ENCODE measurements at places on chromosomes 1 and 21.

DNA sequence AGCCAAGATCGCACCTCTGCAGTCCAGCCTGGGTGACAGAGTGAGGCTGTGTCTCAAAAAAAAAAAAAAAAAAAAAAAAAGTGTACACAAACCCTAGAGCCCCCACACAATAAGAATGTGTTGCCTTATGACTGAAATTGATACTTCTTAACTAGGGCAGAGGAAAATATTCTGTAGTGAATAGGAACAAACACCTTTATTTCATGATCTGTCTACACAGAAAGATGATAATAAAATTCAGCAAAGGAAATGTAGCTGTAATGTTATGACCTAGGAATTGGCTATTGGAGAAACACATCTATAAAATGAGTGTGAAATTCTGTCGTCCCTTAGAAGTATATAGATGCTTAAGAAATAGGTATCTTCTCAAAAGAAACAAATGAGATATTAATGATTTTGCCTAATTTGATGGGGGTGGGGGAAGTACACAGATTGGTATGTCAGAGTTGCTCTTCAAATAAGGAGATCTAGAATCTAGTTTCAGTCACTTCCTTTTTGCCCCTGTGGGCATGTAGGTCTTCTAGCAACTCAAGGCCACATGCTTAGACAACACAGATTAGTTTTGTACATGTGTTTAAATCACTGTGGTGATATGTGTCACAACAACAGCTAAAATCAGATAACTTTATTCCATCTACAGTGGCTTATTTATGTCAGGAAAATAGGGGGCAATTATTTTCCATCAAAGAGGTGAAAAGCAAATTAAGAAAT is 10.7 kb upstream of the GPR25 start:
- DNase-seq: no peak

- no peak for DNase-seq
Observed at GRCh38 chr1:19346026-19346425, 33.9 kb downstream of the SLC66A1 start.

- no peak for DNase-seq
Observed at GRCh38 chr1:41704196-41704595, 214.5 kb downstream of the HIVEP3 start.

DNA sequence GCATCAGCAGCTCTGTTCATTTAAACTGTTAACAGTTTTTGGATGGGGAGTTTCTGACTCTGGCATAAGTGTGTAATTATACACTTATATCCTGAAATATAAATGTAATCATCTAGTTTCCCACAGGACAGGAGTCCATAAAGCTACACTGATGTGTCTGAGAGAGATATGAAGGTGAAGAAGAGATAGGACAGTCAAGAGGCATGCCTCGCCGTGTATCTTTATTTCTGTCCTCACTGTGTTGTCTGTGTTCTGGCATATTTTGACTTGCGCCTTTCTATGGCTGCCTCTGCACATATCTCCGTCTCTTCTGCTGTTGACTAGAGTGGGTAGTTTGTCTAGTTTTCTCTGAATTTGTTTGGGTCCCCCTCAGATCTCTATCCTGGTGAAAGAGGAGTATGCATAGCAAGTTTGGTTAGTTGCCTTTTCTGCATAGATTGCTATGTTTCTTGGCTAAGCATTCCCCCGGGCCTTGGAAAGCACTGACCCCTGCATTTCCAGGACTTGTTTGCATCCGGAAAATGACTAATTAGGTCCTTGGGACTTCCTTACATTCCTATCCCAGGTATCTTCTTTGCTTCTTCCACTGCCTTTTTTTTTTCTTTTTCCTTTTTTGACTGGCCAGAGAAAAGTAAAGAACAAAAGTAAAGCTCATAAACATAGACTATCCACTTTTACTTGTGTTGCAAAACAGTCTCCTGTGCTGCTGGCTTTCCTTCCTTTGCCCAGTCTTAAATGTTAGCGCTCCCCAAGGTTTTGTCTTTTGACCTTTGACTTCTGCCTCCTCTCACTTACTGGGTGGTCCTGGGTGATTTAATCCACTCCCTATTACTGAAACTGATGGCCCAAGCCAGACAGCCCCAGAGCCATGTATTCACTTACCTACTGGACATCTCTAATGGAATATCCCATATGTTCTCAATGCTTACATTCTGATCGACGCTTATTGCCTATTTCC is 27.6 kb upstream of the CNN3 start:
- DNase-seq: no peak

- no peak for DNase-seq
Observed at GRCh38 chr1:241532162-241532531, at the start of gene KMO. KMO (plus strand) TSS chr1:241532378; CDS start chr1:241532445, 67 bp downstream.

DNA sequence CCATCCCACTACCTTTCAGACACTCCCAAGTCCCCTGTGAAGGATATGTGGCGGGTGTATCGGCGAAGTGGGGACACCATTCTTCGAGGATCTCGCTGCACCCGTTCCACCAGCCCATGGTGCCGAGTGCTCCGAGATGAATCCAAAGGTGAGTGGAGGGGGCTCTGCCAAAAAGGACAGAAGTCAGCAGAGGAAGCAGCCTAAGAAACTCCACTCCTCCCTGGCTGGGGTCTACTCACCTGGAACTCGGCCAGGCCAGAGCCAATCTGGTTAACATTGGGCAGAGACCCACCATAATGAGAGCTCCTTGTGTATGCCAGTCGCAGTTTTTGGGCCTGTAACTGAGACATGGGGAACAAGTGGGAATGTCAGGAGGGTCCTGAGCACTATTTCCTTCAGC is 3.6 kb downstream of the CRTC2 start:
- no peak for DNase-seq

DNA sequence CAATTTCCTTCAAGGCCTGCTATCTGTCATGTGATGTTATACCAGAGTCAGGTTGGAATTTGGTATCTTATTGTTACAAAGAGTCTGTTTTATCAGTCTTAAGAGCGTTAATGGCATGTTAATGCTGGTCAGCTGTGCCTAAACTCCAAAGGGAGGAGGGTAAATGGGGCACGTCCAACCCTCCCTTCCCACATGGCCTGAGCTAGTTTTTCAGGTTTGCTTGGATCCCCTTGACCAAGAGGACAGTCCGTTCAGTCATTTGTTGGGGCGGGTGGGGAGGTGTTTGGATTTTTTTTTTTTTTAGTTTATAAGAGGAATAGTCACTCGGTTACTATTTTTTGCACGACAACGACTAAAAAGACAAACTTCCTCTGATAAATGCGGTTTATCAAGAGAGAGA is 63.8 kb upstream of the LYST start:
- DNase-seq: no peak

DNA sequence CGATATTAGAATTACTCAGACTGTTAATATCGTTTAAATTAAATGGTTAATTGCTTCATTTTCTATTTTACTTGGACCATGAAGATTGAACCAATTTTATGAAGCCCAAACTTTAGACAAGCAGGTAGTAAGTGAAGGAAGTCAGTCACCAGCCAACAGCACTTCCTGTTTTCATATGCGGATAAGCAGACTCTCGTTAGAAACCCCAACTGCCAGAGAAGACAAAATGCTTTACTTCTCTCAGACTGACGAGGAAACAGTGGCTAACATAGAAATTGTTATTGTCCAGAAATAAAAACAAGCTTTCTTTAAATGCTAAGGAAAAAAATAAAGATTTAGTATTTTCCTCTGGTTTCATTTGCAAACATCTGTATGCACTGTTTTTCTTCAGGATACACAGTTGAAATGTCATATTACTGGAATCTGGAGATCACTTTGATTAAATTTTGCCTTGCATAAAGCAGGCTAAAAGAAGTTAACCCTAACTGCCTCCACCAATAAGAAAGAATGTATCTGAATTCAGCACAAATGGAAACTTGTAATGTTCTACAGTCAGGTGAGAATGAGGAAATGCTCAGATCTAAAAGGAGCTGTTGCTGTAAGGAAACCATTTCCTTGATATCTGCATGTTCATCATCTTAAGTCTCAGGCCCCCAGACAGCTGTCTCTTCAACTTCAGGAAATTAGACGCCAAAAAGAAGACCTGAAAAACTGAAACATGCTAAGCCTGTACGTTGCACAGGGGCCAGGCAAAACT is 129.8 kb upstream of the SAMSN1 start:
- no peak for DNase-seq

DNA sequence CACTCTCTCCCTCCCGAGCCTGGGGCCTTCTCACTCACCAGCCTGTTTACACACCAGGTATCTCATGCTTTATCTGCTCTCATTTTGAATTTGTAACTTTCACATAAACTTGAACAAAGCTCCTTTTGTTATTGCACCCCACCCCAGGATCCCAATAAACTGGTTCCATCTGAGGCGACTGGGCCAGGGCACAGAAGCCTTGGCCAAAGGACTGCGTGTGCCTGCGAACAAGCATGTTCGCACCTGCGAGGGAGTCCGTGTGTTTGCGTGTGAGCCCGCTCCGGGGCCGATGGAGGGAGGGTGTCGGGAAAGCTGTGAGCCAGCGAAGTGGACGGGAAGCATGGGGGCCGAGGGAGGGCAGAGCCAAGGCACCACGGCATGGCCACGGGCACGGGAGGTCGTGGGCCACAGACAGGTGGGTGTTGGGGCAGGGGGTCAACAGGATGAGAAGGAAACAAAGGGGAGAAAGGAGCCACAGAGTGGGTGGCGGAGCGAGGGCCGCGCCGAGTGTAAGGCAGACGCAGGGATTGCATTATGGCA is 98.8 kb downstream of the CASZ1 start:
- no peak for DNase-seq

DNA sequence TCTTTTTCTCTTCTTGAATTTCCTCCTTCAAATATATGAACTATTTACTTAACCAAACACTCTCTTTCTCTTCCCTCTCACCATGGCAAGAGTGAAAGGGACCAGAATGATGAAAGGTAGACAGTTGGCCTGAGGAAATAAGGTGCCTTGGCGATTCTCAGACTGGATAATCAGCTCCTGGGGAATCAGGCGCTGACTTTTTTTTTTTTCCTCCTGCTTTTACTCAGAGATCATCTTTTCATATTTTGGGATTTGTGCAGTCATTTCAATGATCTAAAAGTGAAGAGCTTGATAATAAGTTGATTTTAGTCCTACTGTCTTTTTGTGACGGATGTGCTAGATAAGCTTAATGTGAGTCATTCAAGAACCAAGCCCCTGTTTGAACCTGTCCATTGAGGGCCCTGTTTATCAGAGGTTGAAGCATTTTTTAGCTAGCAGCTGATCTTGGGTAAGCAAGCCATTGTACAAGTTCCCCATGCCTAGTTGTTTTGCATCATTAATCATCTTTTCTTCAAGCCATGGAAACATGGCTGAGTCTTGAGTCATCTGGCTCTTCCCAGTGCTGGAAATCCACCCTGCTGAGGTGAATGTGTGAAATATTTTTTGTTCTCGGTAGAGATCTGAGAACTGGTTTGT is 40.8 kb downstream of the ITSN1 start:
- no peak for DNase-seq

DNA sequence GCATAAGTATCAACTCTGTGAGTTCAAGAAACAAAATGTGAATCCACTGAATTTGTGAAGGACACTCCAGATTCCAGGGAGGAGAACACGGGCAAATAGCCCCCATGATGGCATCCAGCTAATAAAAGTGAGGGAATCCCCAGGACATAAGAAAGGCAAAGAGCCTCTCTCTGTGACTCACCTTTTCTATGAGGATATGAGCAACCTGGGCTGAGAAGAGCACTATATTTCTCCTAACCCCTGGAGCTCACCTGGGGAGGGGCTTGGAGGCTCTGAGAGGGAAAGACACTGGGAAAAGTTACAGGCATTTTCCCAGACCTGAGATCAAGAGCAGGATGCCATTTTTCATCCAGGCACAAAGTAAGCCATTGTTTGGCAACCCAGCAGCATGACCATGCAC is 1298.8 kb downstream of the PLA2G4A start:
- no peak for DNase-seq

- DNase-seq: no peak
Observed at GRCh38 chr1:157363660-157364140, 188.6 kb downstream of the FCRL5 start.

GRCh38 chr21:33241846-33242245 is 12.1 kb downstream of the IFNAR2 start:
- no peak for DNase-seq

- DNase-seq: no peak
Observed at GRCh38 chr1:87830432-87830978, 501.8 kb downstream of the LMO4 start.

- no peak for DNase-seq
Observed at GRCh38 chr1:220045356-220046051, 801 bp downstream of the EPRS1 start.

- no peak for DNase-seq
Observed at GRCh38 chr1:7223334-7224080, 438.3 kb downstream of the CAMTA1 start.

GRCh38 chr1:150981805-150982712 is at the start of gene ANXA9:
ANXA9 (plus strand) TSS chr1:150982292; CDS start chr1:150983106, 814 bp downstream.
- DNase-seq: no peak

DNA sequence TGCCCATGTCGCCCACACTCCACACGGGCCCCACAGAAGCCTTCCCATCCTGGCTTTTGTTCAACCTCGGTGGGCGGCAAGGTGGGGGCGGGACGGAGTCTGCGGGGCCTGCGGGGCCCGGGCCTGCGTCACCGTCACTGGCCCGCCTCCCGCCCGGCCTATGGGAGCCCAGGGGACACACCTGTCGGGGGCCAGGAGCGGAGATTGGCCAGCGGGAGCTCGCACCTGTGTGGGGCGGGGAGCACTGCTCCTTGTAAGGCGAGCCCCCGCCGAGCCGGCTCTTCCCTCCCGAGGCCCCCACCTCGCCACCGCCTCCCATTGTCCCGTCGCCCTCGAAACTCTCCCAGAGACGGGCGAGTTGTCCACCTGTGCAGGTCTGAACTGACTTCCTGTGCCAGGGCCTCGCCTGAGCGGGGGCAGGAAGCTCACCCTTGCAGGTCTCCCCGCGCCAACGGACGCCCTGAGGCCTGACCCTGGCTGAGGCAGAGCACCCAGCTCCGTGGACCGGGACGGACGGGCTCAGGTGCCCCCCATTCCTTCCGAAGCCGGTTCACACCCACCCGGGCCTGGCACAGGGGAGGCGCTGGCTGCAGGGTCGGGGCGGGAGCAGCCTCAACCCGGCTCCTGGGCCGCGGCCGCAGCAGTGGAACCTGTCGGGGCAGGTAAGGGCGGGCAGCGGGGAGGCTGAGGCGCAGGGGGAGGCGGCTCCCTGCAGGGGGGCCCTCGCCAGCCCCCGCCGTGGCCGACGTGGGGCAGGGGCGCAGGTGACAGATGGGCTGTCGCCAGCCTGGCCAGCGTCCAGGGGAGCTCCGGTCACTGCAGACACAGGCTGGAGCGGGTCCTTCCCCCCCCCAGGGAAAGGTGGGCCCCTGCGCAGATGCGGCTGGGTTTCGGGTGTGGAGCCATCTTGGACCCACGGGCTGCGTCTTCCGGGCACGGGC is 10.8 kb upstream of the TTLL10 start:
- no peak for DNase-seq

GRCh38 chr1:237250055-237250454 is 208.1 kb downstream of the RYR2 start:
- no peak for DNase-seq

GRCh38 chr1:197799271-197799670 is 24.0 kb upstream of the DENND1B start:
- DNase-seq: no peak

DNA sequence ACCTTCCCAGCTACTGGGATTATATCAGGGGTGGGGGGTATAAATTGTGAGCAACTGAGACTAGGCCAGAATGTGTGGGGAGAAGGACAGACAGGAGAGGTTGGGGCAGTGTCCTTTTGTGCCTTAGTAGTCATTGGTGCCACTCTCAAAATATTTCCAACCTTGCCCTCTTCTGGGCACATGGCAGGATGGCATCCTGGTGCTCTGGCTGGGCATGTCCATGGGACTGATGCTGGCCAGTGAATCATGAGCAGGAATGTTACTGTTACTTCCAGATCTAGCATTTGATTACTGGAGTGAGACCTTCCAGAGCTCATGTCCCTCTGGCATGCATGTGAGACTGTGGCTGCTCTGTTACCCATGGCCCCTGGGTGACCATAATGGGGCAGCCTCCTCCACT is 151.2 kb downstream of the MATN1 start:
- DNase-seq: no peak

All from posterior cingulate gyrus (tissue), 11 donors.